Choroid plexus epithelial cell (primary cell): ENCODE measurements at places on chromosomes 3 and 15.

GRCh38 chr15:63677778-63678177 is 80.6 kb downstream of the FBXL22 start:
- DNase-seq, result no peak

- peak; percentile 46 for DNase-seq
Measured at GRCh38 chr3:53890726-53891475, 758 bp downstream of the SELENOK start.

- no peak for DNase-seq
Measured at GRCh38 chr15:37375519-37375918, 275.2 kb upstream of the MEIS2 start.

DNA sequence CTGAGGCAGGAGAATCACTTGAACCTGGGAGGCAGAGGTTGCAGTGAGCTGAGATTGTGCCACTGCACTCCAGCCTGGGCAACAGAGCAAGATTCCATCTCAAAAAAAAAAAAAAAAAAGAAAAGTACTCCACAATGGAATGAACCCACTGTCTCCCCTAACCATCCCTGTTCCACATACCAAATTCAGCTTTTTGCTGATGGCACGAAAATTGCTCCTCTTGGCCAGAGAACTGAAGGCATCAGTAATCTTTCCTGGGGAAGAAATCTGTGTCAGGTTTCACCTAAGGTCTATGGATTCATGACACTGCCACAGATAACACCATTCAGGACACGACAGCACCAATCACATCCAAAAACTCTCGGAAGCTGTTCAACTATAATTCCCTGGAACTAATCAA is 6.9 kb upstream of the PRC1 start:
- DNase-seq, result no peak

GRCh38 chr3:138418601-138419206 is 15.7 kb upstream of the ESYT3 start:
- DNase-seq, result peak; percentile 61

- DNase-seq, result no peak
Measured at GRCh38 chr3:86976219-86976618, 14.7 kb downstream of the VGLL3 start.

GRCh38 chr3:52077925-52078324 is 21.6 kb upstream of the DUSP7 start:
- no peak for DNase-seq

GRCh38 chr3:145952536-145952935 is 208.4 kb downstream of the PLOD2 start:
- DNase-seq, result peak; percentile 50

DNA sequence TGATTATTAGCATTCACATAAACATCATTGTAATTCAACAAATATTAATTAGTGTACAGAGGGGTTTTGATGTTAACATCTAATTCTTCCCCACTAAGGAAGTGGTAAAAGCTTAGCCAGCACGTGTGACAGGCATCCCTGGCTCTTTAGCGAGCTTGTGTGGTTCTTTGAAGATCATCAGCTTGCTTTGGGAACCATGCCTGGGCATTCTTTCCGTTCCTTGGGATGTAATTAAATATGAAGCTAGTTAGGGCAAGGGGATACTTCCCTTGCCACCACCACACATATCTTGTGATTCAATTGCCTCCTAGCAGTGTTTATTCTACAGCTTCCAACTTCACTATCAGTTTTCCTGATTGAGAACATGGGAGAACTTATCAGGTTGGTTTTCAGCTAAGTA is 246.5 kb downstream of the MYRIP start:
- no peak for DNase-seq

DNA sequence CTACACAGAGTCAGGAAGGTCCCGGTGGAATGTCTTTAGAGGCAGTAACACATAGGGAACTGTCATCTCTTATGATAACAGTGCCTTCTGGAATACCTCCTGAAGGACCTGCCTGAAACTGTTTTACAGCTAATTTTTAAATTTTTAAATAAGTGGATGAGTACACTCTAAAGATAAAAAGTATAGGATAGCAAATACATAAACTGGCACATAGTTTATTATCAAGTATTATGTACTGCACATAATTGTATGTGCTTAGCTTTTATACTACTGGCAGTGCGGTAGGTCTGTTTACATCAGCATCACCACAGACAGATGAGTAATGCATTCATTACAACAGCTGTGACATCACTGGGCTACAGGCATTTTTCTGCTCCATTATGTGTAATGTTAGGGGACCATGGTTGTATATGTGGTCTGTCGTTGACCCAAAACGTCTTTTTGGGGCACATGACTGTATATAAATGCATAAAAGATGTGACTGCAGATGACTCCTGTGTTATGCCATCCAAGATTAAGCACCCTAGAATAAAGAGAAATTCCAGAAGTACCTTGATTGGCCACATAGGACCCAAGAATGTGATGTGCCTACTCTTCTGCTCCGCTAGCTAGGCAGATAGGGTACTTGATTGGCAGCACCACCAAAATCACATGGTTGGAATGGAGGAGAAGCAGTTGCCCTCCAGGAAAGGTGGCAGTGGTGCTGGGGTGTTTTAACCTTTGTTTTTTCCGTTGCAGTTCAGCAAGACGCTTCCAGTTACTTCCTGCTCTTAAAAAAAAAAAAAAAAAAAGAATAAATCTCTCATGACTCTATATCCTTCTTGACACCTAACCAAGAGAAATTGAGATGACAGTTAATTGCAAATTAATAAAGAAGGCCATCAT is 3.3 kb downstream of the VPS8 start:
- peak; percentile 89 for DNase-seq

DNA sequence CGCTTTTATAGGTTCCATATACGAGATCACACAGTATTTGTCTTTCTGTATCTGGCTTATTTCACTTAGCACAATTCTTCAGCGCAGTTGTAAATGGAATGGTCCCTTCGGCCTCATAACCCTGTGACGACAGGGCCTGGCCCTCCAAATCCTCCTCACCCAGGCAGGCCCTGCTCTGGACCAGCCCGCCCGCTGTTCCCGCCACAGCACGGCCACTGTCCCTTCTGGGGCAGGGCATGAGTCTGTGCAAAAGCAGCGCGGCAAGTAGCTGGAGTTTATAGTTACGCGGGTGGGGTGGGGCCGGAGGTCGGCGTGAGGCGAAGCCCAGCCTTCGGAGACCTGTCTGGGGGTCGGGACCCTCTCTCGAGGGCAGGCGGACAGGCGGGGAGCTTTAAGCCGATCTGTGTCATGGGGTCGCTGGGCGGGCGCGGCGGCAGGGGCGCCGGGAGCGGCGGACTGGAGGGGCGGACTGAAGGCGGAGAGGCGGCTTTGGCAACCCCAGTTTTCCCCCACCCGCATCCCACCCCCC is 543 bp downstream of the ARPIN start:
- peak; percentile 13 for DNase-seq

- DNase-seq, result no peak
Measured at GRCh38 chr3:108555966-108556581, 33.2 kb downstream of the CIP2A start.

GRCh38 chr3:48436855-48437254 is 3.1 kb downstream of the CCDC51 start:
- DNase-seq, result no peak

- peak; percentile 19 for DNase-seq
Measured at GRCh38 chr3:189911001-189911400, 209.7 kb downstream of the P3H2 start.

DNA sequence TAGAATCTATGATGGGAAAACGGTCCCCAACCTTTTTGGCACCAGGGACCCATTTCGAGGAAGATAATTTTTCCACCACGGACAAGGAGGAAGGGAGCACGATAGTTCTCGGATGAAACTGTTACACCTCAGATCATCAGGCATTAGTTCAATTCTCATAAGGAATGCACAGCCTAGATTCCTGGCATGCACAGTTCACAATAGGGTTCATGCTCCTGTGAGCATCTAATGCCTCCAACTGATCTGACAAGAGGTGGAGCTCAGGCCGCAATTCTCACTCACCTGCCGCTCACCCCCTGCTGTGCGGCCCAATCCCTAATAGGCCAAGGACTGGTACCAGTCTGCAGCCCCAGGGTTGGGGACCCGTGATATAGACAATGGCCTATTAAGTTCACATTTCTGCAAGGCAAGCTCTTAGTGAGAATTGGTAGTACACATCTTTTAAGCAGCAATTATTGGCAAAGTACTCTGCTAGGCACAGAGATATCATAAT is 26.5 kb downstream of the CD200R1 start:
- no peak for DNase-seq

- no peak for DNase-seq
Measured at GRCh38 chr3:197957790-197958133, 2.3 kb upstream of the LMLN start.

DNA sequence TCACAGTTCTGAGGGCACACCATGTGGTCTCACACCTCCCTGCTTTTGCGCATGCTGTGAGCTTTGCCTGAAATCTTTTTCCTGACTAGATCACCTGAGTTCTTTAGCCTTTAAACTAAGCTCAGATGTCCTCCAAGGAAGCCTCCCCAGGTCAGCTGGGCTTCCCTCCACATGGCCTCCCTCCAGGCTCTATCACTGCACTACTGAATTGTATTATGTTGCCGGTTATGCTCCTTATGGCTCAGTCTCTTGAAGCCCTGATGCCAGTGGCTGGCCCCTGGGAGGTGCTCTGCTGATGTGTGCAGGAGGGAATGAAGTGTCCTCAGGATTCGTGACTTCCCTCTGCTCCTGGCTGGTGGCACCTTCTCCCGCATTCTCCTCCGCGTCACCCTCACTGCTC is 93.3 kb upstream of the BLM start:
- no peak for DNase-seq

DNA sequence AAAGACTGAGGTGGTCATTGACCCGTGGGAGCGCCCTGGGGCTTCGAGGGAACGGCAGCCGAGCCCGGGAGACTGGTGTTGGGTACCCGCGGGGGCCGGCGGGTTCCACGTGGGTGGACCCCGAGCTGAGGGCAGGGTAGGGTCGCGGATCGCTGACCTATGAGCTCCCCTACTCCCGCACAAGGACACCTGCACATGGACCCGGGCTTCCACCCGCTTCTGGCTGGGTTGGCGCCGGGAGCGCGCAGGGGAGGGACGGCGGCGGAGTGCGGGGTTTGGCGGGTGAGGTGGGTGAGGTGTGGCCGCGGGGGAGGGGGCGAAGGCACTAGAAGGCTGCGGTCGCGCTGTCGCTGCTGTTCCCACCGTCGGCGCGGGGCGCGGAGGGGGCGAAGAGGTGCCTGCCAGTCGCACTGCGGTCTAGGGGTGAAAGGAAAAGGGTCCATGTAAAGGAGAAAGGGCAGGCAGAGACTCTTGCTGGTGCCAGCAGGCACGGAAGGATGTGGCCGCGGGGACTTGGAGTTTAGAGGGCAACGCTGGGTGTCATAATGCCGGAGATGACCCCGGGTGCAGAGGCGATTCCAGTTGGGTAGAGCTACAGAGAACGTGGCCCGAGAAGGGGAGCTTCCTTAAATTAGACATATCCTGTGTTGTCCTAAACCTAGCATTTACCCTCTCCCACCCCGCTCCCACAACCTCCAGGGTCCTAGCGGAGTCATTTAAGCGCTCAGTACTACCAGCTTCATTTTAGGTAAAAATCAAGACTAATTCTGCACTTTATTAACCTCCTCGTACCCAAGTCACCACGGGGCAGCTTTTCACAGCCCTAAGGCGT is 245.9 kb upstream of the TOPAZ1 start:
- DNase-seq, result no peak

DNA sequence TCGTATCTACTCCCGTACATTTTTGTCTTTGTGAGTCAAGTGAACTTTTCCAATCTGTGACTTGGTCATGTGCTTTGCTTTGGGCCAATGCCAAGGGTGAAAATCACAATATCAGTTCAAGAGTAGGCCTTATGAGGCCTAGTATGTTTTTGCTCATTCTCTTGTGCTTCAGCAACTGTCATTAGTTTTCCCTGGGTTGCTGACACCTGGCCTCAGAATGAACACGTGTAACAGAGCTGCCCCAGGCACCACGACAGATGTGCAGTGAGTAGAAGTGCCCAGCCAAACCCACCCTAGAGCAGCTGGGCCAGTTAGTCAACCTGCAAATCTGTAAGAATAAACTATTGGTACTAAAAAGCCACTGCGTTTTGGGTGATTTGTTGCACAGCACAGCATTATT is 460.3 kb upstream of the WNT5A start:
- no peak for DNase-seq

DNA sequence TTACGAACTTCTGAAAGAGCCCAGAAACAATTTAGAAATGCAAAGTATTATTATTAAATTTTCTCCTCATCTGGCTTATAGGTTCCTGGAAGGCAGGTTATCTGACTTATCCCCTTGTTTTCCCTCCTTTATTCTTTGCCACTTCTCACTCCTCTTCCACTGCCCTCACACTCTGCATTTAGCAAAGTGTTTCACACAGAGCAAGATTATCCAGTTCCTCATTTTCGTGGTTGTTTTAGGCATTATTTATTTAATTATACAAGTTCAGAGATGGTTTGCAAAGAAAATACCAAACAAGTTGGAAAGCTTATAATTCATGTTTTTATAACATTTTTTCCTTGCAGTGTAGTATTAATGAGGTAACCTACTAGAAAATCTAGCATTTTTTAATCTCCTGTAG is 544.9 kb downstream of the NSUN3 start:
- DNase-seq, result no peak

GRCh38 chr15:36024031-36024688 is 478.2 kb upstream of the DPH6 start:
- peak; percentile 12 for DNase-seq

GRCh38 chr3:186451371-186451770 is 89.3 kb upstream of the DGKG start:
- DNase-seq, result no peak

- DNase-seq, result no peak
Measured at GRCh38 chr3:174639970-174640369, 219.2 kb upstream of the NAALADL2 start.

DNA sequence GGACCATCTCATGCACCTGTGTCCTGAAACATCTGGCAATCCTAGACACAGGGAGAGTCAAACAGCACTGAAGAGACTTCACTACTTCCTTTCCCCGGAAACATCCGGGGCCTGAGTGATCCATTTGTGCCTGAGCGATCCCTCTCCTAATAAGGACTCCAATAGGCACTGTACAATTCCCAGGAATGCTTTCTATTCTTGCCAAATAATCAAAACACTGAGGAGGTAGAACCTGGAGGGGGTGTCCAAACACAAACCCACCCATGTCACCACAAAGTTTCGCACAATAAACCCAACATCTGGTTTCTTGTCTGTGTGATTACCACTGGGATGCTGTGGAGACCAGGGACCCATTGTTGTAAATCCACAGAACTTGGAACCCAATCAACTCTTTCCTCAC is 205.0 kb downstream of the OPA1 start:
- DNase-seq, result no peak

- DNase-seq, result no peak
Measured at GRCh38 chr3:142646020-142646785, 50.0 kb downstream of the PLS1 start.

- no peak for DNase-seq
Measured at GRCh38 chr3:133330522-133330921, 69.3 kb upstream of the BFSP2 start.

- DNase-seq, result no peak
Measured at GRCh38 chr3:186406669-186407635, 44.9 kb upstream of the DGKG start.

DNA sequence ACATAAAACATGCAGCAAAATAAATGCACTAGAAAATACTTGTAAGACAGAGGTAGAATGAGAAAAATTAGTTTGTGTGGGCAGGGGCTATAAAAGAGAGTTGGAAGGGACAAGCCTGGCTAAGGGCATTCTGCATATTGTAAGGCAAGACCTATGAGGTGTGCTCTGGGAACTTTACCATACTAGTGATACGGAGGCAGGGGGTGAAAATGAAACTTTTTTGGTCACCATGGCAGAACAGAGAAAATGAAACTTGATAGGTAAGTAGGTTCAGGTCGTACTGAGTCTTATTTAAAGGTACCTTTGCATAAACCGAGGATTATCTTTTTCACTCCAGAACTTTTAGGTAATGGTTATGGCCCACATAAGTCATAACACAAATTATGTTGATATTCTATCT is 74.7 kb upstream of the ACKR4 start:
- DNase-seq, result no peak
